H7 (cell line): ENCODE measurements at places on chromosomes 11 and 22. TPM values are rescaled to one million over a fixed set of nuclear protein-coding genes. Genes with fewer than 3 reads are reported as not detected.

The CHRNA10 gene
- 0.66 and 0.67 TPM in 2 replicates for total RNA-seq

DNA sequence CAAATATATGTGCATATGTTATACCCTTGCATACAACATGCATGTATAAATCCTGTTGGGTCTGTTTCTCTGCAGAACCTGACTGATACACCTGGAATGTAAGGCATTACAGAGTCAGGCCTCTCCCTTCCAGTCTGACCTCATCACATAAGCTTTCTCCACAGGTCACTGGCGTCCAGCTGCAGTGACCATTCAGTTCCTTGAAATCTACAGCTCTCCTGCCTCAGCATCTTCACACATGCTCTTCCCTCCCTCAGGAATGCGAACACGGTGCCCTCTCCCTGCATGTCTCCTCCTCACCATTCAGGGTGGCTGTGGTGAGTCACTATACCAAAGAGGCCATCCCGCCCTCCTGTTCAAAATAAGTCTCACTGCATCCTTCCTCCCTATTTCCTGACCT, 657.8 kb upstream of the B3GAT1 start:
- DNase-seq = no peak

DNA sequence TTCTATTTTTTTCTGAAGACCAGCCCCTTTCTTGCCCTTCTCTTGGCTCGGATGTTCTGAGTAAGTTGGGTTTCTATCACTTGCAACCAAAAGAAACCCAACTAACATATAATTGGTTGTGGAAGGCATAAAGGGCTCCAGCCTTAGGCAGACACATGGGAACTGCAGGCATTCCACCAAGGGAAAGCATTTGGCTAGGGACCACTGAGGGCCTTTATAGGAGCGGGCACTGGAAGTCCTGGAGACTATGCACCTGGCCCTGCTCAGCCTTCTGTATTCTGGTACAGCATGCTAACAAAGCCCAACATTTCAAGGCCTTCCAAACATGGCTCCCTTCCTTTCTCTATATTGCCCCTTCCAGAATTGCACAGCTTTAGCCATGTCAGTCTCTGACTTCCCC, 17.6 kb upstream of the LMO1 start:
- no peak for DNase-seq

- peak; percentile 25 for DNase-seq
Observed at GRCh38 chr11:9459667-9460321, 1.0 kb upstream of the ZNF143 start.

- no peak for DNase-seq
Observed at GRCh38 chr22:17787241-17787640, 13.0 kb upstream of the BID start.

- DNase-seq = no peak
Observed at GRCh38 chr22:43616645-43617044, 195.5 kb downstream of the EFCAB6 start.

- no peak for DNase-seq
Observed at GRCh38 chr11:126406368-126406767, 50.9 kb downstream of the ST3GAL4 start.
